Activated naive CD4-positive, alpha-beta T cell (primary cell): ENCODE measurements at places on chromosomes 5 and 9.

- DNase-seq: no peak
Measured at GRCh38 chr9:105118636-105119035, 125.8 kb upstream of the SLC44A1 start.

GRCh38 chr5:63831381-63831780 lies 130.9 kb downstream of the HTR1A start:
- DNase-seq: no peak

DNA sequence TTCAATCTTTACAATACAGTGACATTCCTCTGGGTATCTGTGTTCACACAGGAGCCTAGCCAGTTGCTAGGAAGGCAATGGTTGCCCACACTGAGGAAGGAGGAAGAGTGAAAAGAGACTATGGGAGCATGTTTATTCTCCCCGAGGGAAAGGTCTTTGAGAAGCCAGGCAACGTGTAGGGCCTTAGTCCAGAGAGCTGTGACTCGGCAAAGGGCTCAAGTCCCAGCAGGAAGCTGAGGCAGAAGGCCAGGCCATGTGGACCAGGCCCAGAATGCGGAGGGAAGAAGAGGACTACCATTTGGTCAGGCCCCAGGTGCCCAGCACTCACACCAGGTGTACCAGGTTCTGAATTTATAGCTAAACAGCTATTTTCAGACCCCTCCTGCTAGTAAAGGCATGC lies 136.6 kb upstream of the DMAC1 start:
- DNase-seq: no peak

- no peak for DNase-seq
Measured at GRCh38 chr9:119298076-119298853, 71.0 kb downstream of the BRINP1 start.

GRCh38 chr9:119938871-119939270 lies 569.6 kb upstream of the BRINP1 start:
- DNase-seq: no peak

DNA sequence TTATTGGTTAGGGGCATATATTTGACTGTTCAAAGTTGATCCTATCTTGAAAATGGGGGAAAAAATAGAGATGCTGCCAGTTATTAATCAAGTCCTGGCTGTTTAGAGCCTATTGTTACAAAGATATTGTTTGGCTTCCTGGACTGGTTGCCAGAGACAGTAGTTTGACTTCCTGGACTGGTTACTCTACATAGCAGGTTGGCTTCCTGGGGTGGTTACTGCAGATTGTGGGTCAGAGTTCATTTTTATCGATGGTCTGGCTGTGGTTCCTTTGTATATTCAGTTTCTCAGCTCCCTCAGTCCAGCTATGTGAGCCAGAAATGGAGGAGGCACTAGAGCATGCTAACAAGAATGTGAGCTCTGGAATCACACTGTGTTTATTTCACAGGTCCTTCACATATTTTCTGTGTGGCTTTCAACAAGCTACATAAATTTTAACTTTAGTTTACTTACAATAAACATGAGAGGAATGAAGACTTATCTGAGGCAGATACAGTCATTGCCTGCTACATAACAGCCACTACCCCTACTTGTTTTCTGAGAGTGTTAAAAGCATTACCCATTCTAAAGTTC lies 137.6 kb downstream of the TRPM3 start:
- DNase-seq: no peak

GRCh38 chr5:145689235-145689634 lies 145.9 kb downstream of the PRELID2 start:
- no peak for DNase-seq

DNA sequence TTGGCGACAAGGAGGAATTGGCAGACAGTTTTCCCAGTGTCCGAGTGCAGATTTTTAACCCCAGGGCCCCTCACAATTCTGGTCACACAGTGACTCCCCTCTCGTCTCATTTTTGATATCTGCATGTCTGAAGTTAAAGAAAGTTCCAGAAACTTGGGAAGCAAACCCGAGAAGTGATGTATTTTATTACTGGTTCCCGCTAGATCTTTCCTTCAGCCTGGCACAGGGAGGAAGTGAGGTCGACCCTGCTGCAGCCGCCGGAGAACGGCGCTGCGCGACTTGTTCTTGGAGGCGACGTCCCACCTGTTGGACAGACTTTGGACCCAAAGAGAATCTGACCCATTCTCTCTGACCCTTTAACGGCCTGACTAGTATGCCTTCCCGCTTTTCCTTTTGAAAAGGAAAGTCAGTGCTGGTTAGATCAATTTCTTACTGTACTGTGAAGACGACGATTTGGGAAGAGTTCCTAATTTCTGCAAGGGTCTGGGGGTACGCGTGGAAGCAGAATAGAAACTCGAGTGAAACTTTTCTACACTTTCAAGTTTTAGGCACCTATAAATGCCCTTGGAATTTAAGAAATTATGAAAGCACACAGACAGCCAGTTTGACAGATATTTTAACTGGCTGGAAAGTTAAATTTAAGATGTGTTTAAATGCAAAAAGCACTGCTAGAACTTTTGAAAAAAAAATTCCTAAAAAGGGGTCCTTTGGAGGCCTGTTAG lies 744 bp downstream of the OTULIN start:
- no peak for DNase-seq
